ENCODE measurements at places on chromosomes 3 and 15. TPM values are rescaled to one million over a fixed set of nuclear protein-coding genes. Genes with fewer than 3 reads are reported as not detected.

Gene EAF2
- 7.2 TPM for total RNA-seq

Gene DNAH1
- total RNA-seq, result 9.9 TPM

Gene RASGRP1
- 1.1 TPM for total RNA-seq

DNA sequence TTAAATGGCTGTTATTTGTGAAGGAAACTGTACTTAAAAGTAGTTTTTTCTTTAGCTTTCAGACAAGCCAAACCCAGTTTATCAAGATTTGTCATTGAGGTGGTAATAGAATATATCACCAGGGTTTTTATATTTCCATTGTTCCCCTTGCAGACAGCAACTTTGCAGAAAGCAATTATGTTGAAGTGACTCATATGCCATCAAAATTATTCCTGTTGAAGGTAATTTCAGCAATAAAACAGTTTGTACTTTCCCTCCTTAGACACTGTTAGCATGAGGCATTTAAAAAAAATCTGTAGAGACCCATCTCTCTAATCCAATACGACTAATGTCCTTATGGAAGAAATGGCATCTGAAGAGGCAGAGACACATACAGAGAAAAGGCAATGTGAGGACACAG, 219.0 kb downstream of the NFKBIZ start:
- no peak for DNase-seq

DNA sequence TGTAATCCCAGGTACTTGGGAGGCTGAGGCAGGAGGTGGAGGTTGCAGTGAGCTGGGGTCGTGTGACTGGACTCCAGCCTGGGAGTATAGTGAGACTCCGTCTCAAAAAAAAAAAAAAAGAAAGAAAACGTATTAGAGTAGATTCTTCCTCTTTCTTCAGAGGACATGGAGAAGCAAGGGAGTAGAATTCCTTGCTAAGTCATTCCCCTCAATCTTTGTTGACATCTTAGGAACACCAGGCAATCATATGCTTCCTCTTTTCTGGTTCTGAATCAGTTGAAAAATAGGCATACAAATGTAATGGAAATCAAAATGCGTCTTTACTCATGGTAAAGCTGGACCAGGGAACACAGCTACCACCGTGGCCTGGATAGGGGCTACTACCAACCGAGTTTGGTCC, 38.3 kb upstream of the ATOSA start:
- no peak for DNase-seq

- no peak for DNase-seq
Measured at GRCh38 chr15:100732211-100733055, 130.0 kb downstream of the ASB7 start.

DNA sequence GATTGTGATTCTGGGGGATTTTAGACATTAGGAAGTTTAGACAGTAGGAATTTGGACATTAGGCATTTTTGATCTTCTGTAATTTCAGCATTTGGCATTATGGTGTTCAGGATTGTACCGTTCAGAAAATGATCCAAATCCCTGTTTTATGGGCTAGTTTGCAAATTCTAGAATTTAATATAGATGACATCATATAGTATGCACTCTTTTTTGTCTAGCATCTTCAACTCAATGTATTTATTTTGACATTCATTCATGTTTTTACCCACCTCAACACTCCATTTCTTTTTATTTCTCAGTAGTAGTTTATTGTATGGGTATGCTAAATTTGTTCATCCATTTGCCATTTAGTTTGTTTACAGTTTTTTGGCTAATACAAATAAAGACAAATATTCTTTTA, 105.3 kb upstream of the ZPLD1 start:
- no peak for DNase-seq

- DNase-seq, result no peak
Measured at GRCh38 chr3:49427586-49427985, 1.5 kb downstream of the NICN1 start.

- DNase-seq, result no peak
Measured at GRCh38 chr3:87410110-87410509, 133.7 kb upstream of the POU1F1 start.

- no peak for DNase-seq
Measured at GRCh38 chr3:176514297-176514696, 683.0 kb downstream of the TBL1XR1 start.

All from mesenteric fat pad (tissue), 1 donor.